ENCODE measurements at places on chromosomes 7 and 10.

DNA sequence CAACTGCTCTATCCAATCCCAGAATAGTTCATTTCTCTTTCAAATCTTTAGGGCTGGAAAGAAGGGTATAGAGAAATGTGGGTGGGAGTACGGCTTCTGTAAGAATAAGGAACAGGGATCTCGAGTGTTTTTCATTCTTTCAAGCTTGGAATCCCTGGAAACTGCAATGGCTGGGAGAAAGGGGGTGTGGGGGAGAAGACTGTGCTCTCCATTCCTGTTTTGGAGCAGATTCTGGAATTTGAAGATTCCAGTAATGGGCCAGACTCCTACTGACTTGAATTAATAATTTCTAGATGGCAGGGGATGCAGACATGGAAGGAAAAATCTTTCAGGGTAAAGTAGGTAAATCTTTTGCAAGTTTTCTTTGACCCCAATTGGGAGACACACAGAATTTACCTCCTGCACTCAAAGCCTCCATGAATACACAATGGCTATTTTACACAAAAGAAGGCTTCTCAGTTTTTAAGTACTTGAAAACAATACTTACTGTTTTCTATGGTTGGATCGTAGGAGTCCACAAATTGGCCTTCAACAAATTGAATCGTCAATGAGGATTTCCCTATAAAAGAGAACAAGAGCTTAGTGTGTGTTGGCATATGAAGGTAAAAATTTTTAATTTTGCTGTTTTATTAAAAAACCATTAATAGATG, 29.1 kb downstream of the RHEB start:
- no peak for DNase-seq

DNA sequence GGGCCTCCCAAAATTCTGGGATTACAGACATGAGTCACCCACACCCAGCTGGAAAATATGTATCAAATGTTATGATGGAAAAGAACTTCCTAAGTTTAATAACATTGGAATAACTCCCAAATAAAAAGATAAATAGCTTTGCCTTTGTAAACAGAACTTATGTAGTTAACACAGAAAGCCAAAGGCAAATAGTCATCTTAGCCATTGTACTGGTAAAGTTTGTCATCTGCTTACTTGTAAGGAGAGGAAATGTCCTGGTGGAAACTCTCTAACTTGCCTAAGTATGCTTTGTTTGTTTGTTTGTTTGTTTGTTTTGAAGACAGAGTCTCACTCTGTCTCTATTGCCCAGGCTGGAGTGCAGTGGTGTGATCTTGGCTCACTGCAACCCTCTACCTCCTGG, 23.8 kb upstream of the TPST1 start:
- DNase-seq, result no peak

DNA sequence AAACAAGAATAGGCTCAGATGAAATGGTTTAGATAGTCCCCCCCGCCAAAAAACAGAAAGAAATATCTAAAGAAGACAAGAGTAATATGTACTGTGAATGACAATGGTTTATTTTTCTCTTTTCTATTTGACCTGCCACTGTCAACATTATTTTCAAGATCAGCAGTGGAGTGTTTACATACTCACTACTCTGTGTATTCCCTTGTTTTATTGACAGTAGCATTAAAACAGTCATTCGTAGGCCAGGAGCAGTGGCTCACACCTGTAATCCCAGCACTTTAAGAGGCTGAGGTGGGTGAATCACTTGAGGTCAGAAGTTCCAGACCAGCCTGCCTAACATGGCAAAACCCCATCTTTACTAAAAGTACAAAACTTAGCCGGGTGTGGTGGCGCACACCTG, 245.3 kb upstream of the SLC26A5 start:
- DNase-seq, result no peak

DNA sequence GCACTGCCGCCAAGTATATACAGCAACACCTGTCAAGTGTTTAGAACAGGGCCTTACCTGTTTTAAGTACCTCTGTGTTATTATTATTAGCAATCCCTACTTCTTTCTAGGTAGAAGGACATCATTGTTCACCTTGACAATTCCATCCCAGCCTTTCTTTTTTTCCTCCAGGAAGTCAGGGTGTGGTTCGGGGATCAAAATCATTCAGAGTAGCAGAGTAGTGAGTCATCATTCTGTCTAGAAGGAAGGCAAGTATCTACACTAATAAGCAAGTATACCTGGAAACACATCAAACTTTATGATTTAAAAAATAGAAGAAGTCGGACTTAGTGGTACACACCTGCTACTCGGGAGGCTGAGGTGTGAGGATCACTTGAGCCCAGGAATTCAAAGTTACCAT, 25.5 kb upstream of the CAPZA2 start:
- DNase-seq, result peak; percentile 31

DNA sequence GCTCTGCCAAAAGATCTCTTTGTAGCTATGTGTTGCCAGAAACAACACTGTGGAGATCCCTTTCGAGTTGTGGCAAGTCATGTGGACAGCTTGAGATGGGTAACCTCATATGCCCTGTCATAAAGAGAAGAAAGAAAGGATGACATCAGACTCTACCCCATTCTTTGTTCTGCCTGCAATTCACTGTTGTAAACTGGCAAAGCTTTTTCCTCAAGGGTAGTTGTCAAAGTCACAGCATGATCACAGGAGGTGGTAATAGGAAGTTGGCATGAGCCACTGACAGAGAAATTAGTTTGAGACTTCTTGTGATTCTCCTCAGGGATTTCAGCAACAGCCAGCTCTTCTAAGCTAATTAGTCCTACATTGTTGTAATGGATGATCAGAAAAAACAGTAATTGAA, 19.4 kb upstream of the MINDY3 start:
- DNase-seq, result no peak

DNA sequence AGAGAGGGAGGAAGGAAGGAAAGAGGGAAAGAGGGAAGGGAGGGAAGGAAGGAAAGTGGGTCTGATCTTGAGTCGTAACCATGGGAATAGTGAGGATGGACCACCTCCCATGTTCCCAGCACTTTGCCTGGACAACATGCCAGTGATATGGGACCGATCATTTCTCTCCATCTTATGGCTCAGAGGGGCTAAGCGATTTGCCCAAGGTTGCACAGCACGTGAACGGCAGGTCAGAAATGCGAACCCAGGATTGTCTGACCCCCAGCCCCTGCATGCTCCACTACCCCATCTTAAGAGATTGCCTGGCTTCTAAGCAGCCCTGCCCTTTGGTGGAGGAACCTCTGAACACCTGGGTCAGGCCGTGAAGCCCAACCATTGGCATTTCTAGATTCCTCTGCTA, 109.0 kb upstream of the CARD11 start:
- no peak for DNase-seq

DNA sequence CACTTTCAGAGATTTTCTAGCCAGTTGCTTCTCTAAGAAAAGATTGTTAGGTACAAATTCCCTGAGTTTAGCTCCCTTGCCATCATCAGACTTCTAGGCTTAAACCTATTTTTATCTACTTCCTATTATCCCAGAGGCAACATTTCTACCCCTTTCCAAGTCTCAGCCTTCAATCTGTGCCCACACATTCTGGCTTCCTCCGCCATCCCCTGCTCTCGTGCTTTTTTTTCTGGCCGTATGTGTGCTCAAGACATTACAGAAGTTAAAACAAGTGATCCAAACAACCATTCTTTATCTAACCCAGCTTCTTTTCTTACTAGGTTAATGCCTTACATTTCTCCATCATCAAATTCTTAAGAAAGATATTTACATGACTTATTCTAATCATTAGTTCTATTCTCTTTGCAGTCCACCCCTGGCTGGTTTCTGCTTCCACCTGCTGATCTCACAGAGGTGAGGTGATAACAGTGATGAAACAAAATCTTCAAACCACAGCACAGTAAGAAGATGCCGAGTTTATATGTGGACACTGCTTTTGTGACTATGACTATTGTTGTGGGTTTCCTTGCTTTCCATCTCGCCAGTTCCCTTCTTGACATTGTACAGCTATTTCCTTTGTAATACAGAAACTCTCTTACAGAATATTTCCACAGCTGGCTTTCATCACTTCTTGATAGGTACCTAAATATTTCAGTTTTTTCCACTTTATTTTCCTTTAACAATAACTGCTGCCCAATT, 18.3 kb upstream of the CDK6 start:
- DNase-seq, result no peak

GRCh38 chr10:101123085-101123814, 7.8 kb upstream of the TLX1 start:
- DNase-seq, result no peak

DNA sequence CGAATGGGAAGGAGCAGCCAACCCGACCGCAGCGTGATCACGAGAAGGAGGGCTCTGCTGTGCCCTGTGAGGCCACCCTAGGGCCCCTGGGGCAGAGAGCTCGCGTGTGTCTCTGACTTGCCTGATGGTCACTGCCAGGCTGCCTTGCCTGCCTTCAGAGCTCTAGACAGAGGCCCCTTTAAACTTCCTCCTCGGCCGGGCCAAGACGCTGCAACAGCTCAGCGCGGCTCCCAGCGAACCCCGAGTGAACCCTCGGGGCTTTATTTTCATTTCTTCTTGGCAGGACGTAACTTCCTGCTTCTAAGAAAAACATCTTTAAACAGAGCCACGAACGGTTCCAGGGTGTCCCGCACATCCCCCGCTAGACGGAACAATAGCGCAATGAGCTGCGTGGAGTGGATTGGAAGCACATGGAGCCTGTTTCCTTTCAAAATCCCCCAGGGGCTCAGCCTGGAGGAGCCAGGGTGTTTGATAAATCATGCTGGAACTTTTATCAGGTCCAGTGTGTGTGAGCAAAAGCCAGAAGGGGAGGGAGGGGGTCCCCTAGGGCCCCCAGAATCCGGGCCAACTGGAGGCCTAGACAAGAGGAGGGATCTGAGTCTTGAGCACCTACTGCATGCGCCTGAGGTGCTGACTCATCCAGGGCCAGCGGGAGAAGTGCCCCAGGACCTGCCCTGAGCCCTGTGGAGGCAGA, 134.1 kb upstream of the GDF10 start:
- no peak for DNase-seq

- DNase-seq, result peak; percentile 54
Observed at GRCh38 chr7:154913638-154914307, 89.2 kb downstream of the PAXIP1 start.

DNA sequence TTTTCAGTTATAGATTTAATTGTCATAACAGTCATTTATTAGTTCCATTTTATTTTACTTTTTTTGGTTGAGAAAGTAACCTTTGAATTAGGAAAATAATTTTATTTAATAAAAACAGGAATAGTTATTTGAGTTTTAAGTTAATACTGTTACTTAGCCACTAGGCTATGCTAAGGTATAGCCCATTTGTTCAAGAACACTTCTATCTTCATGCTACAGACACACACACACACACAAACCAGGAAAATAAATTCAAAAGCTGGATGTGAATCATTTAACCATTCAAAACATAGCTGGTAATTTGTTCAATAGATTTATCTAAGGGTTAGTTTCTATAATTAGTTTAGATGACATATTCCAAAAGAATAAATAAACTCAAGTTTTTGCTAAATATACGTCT, 148.4 kb downstream of the RNF133 start:
- no peak for DNase-seq

All from urothelium cell line (cell line).